Stimulated activated CD8-positive, alpha-beta memory T cell treated with anti-CD3 and anti-CD28 coated beads, Interleukin-4, amount 100 ng/mL, for 4 hours (primary cell): ENCODE measurements at places on chromosomes 1 and 21.

DNA sequence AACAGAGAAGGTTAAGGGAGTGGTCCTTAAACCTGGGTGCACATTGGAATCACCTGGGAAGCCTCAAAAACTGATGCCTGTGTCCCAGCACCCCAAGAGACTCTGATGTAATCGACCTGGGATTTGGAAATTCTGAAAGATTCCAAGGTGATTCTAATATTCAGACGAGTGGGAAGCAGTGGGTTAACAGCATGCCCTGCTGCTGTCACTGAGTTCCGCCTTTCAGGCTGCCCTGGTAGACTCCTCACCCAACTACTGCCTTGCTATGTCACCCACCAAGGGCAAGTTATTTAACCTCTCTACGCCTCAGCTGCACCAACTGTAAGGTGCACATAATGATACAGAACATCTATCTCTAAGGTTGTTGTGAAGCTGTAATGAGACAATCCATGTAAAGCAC is 59.2 kb downstream of the CD34 start:
- no peak for DNase-seq

DNA sequence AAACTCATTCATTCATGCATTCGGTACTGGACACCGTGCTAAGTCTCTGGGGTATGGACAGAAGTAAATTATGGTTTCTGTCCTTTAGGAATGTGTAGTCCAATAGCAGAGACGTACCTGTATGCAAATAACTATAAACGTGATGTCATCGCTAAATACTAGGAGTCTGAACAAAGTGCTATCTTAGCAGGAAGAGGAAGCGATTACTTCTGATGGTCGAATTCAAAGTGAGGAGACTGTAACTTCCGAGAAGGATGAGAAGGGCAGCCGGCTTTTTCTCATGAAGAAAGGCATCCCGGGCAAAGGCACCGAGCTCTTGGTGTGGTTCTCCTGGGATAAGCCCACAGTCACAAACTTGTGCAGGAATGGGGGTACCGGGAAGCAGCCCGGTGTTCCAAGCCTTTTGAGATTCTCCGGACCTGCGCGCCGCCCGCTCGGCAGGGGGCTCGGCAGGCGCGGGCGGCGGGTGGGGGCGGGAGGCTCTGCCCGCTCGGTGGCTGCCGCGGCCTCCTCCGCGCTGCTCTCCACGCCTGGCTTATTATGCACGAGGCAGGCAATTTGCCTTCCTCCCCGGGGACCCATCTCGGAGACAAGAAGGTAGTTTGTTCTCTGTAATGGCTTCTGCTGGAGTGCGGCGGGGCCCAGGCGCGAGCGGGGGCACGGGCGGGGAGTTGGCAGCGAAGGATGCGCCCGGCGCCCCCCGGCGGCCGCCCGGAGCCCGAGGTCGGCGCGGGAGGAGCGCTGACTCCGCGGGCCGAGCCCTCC is 67.5 kb upstream of the CD1D start:
- no peak for DNase-seq

DNA sequence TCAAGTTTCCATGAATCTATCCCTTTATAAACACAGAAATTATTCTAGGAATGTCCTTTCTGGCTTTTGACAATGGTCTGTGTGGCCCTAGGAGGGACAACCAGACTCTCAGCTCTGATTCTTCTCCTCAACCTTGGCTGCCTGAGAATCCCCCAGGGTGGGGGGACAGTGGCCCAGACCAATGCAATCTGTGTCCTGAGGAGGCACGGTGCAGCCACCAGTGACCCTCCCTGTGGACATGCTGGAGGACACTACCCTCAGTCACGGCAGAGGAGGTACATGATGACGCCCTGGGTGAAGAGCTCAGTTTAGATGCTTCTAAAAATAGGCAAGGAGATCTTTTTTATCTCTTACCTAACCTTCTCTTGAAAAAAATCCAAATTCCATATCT is 91.7 kb downstream of the PGBD5 start:
- DNase-seq, result no peak

DNA sequence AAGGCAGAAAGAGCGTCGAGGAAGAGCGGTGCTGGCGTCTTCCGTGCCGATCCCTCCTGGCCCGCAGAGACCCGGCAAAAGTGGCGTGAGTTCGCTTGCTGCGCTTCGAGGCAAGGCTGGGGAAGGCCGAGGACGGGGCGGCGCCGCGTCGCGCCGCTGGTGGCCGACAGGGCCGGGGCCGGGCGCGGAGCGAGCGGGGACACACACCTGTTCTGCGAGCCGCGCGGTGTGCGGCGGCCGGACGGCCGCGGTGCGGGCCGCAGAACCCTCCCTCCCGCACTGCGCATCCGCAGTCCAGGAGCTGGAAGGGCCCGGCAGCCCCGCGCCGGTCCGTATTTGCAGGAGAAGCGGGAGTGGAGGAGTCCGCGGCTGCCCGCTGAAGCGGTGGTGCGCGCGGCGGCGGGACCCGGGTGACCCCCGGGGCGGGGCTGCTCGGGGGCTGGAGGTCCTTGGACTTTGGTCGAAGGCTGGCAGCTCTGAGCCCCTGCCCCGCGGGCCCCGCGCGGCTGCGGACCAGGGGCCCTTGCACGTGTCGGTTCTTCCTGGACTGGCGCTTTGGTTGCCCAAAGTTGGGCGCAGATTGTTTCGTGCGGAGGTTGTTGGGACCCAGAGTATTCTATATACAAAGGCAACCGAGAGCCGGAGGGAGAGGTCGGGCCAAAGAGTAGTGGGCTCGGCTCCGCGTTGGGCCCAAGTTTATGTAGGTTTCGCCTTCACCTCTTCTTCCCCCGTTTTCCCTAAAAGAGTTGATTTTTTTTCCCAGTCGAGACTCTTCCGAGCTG is 2.6 kb downstream of the RNF220 start:
- DNase-seq, result no peak

DNA sequence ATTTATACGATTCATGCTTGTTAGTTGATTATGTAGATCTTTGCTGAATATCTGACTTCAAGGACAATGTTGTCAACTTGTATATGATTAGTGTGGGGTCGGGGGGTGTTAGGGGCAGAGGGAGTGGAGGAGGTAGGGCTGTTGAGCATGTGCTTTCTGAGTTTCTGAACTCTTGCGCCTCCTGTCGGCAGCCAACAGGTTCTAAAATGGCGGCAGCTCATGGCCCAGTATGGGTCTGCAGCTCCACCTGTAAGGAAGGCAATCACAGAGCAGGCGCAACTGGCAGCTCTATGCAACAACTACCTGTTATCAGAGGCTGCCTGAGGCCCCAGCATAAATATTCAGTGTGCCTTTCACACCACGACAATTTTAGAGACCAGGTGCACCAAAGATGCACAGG is 205.8 kb upstream of the PLXNA2 start:
- no peak for DNase-seq

GRCh38 chr1:208851366-208851765 is 607.2 kb upstream of the PLXNA2 start:
- DNase-seq, result no peak

DNA sequence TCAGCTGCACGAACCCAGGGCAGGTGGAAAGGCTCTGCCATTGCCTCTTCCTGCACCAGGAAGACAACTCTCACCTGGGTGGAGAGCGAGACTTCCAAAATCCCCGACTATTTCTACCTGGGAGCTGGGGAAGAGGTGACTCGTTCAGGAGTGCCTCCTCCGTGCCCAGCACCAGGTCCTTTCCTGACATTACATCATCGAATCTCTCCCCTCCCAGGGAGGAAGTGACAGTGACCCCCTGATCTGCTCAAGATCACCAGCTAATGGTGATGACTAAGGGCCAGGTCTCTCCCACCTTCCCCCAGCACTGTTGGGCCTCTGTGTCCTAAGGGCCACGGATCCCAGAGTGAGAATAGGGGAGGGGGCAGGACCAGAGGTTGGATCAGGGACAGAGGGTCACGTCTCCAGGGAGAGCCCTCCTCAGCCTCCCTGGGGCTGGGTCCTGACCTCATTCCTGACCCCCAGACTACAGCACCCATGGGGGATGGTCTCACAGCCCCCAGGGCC is 6.8 kb downstream of the MEGF6 start:
- no peak for DNase-seq
